ENCODE measurements at places on chromosomes 3 and 15.

DNA sequence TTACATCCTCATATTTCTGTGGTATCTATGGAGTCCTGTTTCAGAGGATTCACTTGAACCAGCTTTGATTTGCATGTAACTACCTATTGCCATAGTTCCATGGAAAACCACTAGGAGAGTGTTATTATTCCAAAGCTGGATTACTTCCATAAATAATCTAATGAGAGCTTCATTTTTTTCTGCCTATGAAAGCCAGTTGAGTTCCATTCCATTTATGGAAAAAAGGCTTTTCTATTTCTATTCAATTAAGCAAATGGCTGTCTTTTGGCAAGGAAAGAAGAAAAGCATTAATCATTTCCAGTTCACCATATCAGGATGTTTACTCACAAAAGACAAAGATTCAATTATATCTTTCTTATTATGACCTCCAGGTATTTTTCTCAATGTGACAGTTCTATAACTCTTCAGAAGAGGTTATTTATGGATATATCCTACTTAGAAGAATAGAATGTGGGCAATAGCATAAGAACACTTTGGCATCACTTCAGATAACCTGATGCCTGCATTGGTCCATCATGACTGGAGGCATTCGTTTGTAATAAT is 259.9 kb upstream of the ZPLD1 start:
- DNase-seq = no peak

DNA sequence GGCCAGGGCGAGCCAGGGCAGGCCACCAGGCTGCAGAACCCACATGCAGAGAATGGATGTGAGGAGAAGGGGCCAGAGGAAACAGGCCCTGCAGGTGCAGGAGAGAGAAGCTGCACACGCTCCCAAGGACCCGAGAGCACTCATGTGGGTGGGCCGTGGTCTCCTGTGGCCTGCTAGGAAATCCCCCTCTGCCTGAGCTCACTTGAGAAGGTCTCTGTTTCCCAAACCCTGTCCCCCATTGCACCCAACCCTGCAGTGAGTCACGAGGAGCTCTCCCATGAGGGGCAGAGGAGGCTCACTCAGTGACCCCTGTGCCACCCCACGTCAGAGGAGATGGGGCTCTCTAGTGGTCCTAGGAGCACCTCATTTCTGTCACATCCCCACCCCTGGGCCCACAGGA is 111.1 kb downstream of the KLF13 start:
- no peak for DNase-seq

DNA sequence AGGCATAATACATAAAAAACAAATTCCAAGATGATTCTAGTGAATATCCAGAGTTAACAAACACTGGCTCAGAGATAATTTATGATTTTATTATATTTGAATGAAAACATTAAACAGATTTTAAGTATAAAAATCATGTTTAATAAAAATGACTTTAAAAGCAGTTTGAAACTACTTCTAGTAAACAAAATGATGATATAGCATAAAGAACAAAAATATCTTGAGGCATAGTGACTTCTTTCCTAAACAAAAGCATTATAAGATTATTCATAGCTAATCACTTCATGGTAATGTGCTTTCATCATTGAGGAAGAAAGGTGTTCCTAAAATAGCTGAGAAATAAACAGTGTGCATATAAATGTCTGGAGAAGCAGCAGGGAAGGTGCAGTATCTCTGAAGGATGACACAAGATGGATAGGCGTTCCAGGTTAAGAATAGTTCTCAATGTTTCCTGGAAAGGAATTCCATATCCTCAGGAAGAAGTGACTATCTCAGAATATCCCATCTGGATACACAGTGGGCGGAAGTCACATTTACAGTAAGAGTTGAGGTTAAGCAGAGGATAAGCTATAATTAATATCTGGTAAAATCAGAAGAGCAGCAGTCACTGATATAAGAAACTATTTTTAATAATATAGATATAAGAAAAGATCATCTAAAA is 456.6 kb downstream of the MECOM start:
- DNase-seq = no peak

GRCh38 chr3:37136067-37136466 is 38.3 kb downstream of the LRRFIP2 start:
- DNase-seq = no peak

DNA sequence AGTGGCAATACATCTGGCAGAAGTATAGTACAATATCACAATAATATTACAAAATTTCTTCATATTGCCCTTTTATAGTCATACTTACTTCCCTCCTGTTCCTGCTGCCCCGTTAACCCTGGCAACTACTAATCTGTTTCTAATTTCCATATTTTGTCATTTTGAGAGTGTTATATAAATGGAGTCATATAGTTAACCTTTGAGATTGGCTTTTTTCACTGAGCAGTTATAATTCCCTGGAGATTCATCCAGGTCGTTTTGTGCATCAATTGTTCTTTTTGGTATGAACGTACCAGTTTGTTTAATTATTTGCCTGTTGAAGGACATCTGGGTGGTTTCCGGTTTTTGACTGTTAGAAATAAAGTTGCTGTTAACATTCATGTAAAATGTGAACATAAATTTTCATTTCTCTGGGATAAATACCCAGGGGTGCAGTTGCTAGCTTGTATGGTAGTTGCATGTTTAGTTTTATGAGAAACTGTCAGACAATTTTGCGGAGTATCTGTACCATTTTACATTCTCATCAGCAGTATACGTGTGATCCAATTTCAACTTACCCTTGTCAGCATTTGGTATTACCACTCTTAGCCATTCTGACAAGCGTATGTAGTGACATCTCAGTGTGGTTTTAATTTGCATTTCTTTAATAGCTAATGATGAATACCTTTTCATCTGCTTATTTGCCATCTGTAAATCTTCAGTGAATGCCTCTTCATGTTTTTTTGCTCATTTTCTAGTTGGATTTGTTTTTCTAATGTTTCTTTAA is 32.2 kb upstream of the IL20RB start:
- no peak for DNase-seq

DNA sequence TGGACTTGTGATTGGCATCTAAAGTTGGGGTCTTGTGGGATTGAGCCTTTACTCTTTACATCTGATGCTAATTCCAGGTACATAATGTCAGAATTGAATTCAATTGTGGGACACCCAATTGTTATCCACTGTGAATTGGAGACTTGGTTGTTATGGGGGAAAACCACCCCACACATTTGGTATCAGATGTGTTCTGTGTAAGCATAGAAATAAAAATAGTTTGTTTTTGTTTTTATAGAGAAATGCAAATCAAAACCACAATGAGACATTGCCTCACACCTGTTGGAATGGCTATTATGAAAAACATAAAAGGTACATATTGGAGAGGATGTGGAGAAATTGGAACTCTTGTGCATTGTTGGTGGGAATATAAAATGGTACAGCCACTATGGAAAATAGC is 58.5 kb downstream of the CPA3 start:
- no peak for DNase-seq

DNA sequence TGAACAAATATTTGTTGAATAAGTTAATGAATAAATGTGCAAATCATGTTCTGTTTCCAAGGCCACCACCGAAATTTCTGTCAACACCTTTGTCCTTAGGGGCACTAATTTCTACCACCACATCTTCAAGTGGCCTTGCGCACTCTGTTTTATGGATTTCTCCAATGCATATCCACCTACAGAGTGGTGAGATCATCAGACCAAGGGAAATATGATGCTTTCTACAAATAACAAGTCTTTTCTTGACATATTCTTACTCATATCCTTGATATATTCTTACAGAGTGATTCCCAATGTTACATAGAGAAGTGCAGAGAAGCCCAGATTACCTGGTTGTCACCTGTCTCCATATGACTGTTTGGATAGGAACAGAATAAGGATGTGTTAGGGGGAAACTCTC is 36.1 kb upstream of the TMCO5A start:
- DNase-seq = no peak

DNA sequence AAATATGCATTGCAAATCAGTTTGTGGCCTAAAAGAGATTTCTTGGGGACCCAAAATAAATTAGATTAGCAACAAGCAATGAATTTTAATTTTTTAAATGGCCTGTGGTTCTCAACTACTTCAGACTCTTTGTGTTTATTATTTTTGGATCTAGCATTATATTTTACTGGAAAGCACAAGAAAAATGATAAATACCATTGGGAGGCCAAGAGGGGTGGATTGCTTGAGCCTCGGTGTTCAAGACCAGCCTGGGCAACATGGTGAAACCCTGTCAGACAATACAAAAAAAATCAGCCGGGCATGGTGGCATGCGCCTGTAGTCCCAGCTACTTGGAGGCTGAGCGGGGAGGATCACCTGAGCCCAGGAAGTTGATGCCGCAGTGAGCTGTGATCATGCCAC is 13.6 kb downstream of the LACTB start:
- no peak for DNase-seq
